Esophagus squamous epithelium (tissue), 5 donors: ENCODE measurements at places on chromosomes 2 and 18.

GRCh38 chr2:117536139-117536538 lies 278.4 kb upstream of the DDX18 start:
- DNase-seq, result no peak

- no peak for DNase-seq
These were observed 10.0 kb upstream of the VPS54 start for GRCh38 chr2:64029116-64029665.

DNA sequence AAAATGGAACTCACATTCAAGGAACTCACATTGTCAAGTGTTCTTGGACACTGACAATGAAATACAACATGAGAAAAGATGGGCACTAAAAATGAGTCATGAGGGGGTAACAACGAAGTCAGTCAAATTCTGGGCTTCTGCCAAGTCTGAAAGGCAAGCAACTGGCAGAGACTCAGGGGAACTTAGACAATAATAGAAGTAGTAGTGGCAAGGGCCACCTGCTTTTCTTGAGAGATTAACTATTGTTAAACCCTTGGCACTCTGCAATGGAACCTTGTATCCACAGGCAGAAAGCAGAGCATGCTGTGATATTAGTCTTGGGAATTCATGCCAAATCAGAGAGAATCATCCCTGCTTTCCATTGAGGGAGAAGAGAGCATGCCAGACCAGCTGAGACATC lies 382.6 kb upstream of the CDH2 start:
- no peak for DNase-seq

GRCh38 chr2:13652531-13653313 lies 936.0 kb downstream of the TRIB2 start:
- no peak for DNase-seq

- DNase-seq, result no peak
These were observed 1.0 kb upstream of the B3GNT7 start for GRCh38 chr2:231394211-231395141.

- no peak for DNase-seq
These were observed 39.9 kb upstream of the CDC42EP3 start for GRCh38 chr2:37711308-37711731.

GRCh38 chr2:68831686-68832232 lies 39.4 kb downstream of the BMP10 start:
- no peak for DNase-seq

DNA sequence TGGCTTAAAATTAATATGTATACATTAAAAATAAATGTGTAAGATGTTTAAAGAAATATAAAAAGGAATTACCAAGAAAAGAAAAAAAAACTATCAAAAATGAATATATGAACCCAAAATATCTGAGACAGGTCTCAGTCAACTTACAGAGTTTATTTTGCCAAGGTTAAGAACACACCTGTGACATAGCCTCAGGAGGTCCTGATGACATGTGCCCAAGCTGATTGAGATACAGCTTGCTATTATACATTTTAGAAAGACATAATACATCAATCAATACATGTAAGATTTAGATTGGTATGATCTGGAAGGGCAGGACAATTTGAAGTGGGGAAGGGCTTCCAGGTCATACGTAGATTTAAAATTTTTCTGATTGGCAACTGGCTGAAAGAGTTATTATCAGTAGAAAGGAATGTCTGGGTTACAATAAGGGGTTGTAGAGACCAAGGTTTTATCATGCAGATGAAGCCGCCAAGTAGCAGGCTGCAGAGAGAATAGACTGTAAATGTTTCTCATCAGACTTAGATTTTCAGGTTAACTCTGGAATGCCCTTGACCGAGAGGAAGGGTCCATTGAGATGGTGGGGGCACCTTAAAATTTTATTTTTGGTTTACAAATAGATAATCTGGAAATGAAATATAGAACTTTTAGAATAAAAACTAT lies 74.7 kb downstream of the EXOC6B start:
- DNase-seq, result no peak

- no peak for DNase-seq
These were observed 37.0 kb upstream of the CASP8 start for GRCh38 chr2:201223089-201224073.

DNA sequence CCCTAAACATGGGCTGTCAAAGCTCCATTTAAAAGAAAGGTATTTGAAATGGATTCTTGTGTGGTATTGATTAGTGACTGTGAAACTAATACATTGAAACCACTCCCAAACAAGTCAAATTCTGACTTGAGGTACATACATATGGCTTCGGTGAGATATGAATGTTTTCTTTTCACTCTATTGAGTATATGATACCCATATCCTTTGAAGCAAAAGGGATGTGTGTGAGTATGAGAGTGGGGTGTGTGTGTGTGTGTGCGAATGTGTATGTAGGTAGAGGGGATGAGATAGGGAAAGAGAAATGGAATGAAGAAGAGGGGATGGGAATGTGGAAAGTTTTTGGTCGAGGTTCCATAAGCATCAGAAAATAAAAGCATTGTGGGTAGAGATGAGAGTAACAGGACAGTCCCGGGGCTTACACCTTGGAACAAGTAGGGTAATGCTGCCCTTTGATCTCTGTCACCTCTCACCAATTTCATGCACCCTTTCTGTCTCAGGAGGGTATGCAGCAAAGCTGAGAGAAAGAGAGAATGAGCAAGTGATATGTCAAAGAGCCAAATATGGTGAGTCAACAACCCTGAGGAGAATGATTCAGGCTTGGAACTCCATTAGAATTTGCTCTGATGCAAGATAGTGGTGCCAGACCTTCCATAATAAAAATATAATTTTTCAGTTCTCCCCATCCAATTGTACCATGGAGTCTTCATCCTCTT lies 64.0 kb upstream of the ZEB2 start:
- DNase-seq, result no peak

GRCh38 chr2:23430263-23430662 lies 45.3 kb downstream of the KLHL29 start:
- no peak for DNase-seq

GRCh38 chr2:27018142-27018541 lies 14.6 kb upstream of the TMEM214 start:
- DNase-seq, result no peak

DNA sequence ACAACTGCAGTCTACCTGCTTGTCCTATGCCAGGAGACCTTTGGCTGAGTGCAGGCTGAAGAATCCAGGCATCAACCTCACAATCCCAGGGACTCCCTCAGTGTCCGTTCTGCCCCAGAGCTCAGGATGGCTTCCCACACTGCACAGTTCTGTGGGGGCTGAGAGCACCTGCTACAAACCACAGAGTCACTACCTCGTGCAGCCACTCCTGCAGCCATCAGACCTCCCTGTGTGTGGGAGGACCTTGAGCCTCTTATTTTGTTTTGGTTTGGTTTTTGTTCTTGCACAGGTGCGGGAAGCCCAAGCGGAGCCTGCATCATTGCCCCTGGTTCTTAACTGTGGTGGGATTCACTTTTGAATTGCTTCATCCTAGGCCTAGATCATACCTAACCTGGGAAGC lies 31.0 kb downstream of the NAT8 start:
- DNase-seq, result no peak

DNA sequence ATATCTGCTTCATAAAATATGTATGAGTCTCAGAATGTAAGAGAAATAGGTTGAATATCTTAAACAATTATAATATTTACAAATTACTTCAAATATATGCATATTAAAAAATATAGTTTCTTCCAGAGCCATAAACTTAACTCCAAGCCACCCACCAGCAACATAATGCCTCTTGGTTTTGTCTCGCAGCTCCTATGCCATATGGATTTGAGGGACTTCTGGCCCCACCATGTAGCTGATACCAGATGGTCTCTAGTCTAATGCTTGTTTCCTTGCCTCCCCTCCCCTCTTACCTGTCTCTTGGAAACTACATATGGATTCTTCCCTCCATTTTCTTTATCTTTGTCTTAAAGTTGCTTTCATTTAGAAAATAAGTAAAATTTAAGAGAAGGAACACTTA lies 114.3 kb downstream of the GCA start:
- DNase-seq, result no peak

- DNase-seq, result no peak
These were observed 8.3 kb upstream of the GAL3ST2 start for GRCh38 chr2:241768251-241768711.

GRCh38 chr2:3305952-3306351 lies 71.7 kb downstream of the EIPR1 start:
- DNase-seq, result no peak
